Stimulated activated CD4-positive, alpha-beta T cell treated with anti-CD3 and anti-CD28 coated beads, Interleukin-1b, Interleukin-23, amount 100 ng/mL, for 1 hour (primary cell): ENCODE measurements at places on chromosomes 3 and 15.

DNA sequence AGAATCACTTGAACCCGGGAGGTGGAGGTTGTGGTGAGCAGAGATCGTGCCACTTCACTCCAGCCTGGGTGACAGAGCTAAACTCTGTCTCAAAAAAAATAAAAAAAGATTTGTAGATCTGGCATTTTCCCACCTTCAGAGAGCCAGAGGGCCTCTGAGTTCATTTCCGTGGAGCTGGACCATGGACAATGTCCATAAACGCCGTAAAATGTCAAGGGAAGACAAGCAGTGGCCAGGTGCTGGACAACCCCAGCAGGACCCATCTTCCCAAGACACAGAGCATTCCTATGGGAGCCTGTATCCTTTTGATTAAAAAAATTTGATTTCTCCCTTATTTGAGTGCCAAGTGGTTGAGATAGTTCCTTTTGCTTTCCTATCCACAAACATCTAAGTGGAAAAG lies 67.4 kb upstream of the NR2E3 start:
- no peak for DNase-seq

- DNase-seq = no peak
Measured at GRCh38 chr15:101536166-101536874, 46.8 kb upstream of the PCSK6 start.

DNA sequence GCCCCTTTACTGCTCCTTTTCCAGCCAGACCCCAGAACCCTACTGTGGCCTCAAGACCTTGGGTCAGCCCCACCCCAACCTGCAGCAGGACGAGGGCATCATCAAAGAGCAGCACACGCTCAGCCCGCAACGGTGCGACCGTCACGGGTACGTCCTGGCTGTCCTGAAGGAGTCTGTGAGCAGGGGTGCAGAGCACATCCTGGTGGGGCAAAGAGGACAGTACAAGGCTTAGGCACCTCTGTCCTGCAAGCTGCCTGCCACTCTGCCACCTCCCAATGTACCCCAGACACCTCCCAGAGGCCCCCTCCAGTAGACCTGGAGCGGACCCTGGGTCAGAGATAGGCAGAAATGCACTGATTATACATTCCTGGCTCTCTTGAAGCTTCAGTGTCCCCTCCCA lies 8.0 kb downstream of the ALS2CL start:
- no peak for DNase-seq

DNA sequence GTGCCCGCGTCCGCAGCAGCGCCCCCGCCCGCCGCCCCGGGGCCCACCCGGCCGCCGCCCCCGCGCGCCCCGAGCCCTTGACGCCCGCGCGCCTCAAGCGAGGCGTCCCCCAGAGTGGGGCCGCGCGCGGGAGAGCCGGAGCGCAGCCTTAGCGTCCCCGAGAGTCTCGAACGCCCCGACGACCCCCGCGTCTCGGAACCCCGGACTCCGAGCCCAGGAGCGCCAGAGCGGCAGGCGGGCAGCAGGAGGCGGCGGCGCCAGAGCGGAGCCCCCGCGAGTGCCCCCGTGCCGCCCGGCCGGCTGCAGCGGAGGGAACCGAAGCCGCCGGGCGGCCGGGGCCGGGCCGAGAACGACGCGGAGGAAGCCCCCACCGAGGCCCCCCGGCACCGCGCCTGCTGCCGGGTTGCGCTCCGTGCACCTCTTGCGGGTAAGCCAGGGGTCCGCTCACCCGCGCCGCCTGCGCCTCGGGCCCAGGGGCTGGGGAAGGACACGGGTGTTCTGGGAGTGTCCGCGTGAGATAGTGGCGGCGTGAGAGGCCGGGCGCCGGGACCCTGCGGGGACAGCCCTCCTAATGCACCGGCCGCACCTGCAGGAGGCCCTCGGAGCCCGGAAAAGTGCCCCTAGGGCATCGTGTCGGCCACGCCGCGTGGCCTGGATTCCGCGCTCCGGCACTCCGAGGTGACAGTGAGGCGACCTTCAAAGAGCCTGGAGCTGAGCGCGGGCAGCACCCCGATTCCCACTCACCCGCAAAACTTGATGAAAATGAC lies 52.0 kb upstream of the ULK4 start:
- no peak for DNase-seq

DNA sequence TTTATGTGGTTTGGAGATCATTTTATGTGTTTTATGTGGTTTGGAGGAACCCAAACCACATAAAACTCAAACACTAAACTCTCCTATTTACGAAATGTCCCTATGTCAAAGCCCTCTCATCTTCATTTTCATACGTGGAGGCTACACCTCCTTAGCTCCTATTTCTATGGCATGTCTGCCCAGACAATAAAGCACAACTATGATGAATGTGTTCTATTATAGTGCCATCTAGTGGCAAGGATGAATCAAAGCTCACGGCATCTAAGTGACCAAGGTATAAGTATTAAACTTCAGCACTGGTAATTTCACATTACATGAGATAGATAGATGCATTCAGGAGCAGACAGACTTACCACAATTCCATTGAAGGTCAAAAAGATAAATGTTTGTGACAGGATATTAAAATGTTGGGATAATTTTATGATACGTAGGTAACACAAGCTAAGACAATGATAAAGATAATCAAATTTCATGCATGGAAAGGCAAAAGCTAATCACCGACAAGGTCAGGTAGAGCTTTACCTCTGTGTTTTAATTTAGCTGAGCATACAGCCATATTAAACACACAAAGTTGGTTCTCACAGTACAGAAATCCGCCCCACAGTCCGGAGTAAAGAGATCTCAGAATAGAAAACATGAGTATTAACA lies 130.6 kb upstream of the FHIT start:
- DNase-seq = no peak

DNA sequence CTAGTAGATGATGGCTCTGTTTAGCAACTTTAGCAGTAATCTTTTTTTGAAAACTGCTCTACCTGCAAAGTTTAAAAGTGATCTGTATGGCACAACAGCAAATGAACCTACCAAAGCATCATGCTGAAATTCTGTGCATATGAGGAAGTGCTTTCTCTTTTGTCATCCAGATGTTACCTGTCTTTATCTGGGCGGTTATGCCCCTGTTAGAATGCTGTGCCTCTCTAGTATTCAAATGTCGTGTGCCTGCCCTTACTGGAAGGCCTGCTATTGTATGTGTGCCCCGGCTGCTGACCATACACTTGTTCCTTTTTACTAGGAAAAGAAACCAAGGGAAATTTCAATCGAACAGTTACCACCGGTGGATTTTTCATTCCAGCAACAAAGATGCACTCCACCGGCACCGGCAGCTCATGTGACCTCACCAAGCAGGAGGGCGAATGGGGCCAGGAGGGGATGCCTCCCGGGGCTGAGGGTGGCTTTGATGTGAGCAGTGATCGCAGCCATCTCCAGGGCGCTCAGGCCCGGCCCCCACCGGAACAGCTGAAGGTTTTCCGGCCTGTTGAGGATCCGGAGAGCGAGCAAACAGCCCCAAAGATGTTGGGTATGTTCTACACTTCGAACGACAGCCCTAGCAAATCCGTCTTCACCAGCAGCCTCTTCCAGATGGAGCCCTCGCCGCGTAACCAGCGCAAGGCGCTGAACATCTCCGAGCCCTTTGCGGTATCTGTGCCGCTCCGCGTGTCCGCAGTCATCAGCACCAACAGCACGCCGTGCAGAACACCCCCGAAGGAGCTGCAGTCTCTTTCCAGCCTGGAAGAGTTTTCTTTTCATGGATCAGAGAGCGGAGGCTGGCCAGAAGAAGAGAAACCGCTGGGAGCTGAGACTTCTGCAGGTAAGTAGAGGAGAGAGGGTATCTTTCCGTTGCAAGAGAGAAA lies 61.6 kb downstream of the TMEM39A start:
- DNase-seq = no peak

DNA sequence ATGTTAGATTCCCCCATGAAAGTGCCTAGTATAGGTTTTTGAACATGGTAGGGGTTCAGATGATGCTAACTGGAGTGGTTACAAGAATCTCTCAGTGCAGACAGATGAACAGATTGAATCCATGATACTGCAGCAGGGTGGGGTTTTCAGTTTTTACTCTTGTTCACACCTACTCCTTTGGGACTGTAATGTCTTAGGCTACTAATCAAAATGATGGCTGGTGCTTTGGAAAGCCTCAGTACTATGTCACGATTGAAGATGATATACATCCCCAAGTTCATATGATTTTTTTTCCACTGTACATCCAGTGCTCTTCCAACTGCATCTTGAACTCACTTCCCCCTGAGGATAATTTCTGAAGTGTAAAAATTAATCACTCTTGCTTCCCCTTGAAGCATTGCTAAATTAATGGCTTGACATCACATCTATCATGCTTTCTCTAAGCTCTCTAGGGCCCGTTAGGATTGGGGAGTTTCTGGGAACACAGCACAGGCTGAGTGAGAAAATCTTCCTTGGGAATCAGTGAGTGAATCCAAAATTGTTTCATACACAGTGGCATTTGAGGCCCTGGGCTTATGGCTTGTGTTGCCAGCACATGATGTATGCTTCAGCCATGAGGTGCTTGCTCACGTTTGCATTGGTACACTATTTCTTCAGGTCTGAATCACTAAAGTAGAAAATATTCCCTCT lies 115.0 kb upstream of the TPRG1 start:
- no peak for DNase-seq

DNA sequence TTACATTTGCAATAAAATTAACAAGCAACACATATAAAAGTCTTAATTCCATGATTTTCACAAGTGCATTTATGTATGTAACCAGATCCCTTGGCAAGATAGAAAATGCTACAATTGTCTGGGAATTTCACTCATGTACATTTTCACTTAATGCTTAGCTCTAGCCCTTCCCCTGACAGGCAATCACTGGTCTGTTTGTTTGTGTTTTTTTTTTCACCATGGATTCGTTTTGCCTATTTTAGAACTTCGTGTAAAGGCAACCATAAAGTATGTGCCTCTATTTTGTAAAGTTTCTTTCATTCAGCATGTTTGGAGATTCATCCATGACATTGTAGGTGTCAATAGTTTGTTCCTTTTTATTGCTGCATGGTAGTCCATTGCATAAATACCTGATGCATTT lies 260.9 kb upstream of the SLCO3A1 start:
- no peak for DNase-seq

GRCh38 chr15:57718309-57718708 lies 11.8 kb downstream of the POLR2M start:
- no peak for DNase-seq

GRCh38 chr3:194355379-194355778 lies 4.3 kb upstream of the CPN2 start:
- no peak for DNase-seq

DNA sequence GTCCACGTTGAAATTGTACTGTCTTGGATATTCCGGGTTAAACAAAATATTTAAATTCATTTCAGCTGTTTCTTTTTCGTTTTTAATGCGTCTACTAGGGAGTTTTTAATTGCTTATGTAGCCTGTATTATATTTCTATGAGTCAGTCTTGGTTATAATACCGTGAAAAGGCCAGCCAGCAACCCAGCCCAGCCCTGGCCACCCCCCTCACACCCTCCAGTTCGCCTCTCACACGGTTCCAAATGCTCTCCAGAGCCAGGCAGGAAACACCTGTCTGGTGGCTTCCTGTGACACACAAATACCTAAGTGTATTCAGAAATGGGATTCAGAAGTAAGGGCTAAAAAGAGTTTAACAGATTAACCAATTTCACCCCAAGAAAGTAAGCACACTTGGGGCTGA lies 4.4 kb downstream of the SH3BP5 start:
- no peak for DNase-seq

DNA sequence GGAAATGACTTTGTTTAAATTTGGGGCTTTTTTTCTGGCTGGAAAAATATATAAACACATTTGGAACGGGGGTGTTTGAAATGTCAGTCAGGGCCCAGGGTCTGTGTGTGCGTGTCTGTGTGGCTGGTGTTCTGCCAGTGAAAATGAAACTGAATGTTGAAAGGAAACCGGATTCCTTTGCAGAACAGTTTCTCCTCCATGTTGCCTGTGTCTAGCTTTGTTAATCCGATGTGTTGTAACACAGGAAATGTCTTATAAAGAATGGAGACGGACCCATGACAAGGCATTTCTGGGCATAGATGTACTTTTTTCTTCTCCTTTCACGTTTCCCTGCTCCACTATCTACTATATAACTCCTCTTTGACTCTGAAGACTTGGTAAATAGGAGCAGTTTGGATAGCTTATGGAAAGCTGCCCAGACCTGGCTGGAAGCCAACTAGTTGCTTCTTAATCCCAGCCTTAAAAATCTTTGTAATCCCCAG lies 2.8 kb downstream of the SQOR start:
- no peak for DNase-seq

GRCh38 chr3:69142090-69142489 lies 19.7 kb upstream of the LMOD3 start:
- no peak for DNase-seq

DNA sequence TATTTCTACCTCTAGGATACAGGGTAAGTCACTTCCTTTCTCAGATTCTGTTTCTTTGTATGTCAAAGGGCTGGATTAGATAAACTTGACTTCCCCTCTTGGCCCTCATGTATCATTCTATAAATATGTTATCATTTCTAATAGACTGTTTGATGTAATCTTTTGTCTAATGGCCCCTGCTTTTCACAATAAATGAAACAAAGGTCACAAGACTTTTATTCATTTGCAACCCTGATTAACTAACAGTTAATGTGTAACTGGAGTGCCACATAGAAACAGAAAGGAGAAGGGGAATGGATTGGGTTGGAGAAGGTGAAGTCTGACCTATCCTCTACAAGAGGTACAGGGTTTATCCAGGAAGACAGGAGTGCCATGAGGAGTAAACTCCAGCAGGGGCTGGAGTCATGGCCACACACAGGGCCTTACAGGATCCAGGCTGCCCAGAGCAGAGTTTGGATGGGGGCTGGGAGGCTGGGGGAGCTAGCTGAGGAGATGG lies 8.0 kb upstream of the B3GNT5 start:
- no peak for DNase-seq
